Osteoblast (primary cell): ENCODE measurements at places on chromosomes 11 and 22. TPM values are rescaled to one million over a fixed set of nuclear protein-coding genes. Genes with fewer than 3 reads are reported as not detected.
A peak's percentile ranks its signal among the peaks of the same experiment; 100 is the strongest.

KCTD14 gene
- 0.29 and 0.36 TPM in 2 replicates for total RNA-seq

TP53AIP1 gene
- total RNA-seq, result under 0.01 TPM in 1 of 2 replicates, not detected in the other

GRCh38 chr11:69707176-69707575, 3.4 kb upstream of the FGF19 start:
- no peaks in the 10 kb centered on the region for H3K4me1 ChIP-seq
- H3K27ac ChIP-seq, result no peak overlapping the region
- no peak overlapping the region for H3K4me3 ChIP-seq
- no peak for DNase-seq
- peaks cover 64% of the 10 kb centered on the region for H3K27me3 ChIP-seq
- H3K36me3 ChIP-seq, result no peaks in the 10 kb centered on the region

ZNF280B gene
- 1.1 and 1.5 TPM in 2 replicates for total RNA-seq

DNA sequence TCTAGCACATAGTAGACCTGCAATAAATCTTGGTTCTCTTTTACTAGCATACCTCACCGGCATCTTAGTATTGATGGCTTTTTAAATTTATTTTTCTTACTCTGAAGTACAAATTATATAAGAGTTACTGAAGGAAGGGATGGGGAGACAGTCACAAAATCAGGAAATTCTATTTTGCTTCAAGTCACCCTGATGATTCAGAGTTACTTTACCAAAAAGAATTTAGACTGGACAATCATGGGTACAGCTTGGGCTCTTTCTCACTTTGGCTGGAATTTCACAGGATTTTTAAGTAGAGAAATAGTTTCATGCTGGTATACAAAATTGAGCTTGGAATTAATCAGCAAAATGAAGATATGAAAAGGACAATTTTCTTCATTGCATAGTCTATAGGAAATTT, 919.2 kb downstream of the METTL15 start:
- no peak for DNase-seq
- no peaks in the 10 kb centered on the region for H3K27me3 ChIP-seq
- peaks cover 7% of the 10 kb centered on the region for H3K4me1 ChIP-seq
- no peaks in the 10 kb centered on the region for H3K36me3 ChIP-seq
- no peak overlapping the region for H3K27ac ChIP-seq
- no peak overlapping the region for H3K4me3 ChIP-seq

DNA sequence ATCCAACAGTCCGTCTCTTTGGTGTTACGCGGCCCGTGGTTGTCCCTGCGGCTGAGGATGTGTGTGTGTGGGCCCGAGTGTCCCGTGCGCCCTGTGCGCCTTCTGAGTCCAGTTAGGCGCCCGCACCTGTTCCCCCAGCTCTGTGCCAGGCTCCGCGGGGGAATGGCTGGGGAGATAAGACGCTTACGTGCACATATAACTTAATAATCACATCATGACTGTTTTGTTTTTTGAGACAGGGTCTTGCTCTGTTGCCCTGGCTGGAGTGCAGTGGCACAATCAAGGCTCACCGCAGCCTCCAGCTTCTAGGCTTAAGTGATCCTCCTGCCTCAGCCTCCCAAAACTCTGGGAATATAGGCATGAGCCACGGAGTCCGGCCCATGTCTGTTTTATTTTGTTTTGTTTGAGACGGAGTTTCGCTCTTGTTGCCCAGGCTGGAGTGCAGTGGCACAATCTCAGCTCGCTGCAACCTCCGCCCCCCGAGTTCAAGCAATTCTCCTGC, 817 bp downstream of the ARL2 start:
- H3K27me3 ChIP-seq, result no peaks in the 10 kb centered on the region
- peaks cover 12% of the 10 kb centered on the region for H3K4me1 ChIP-seq
- H3K4me3 ChIP-seq, result peak overlapping the region; percentile 96
- H3K36me3 ChIP-seq, result peaks cover 17% of the 10 kb centered on the region
- peak; percentile 89 for DNase-seq

CHADL gene
- 1.1 and 1.2 TPM in 2 replicates for total RNA-seq

- no peaks in the 10 kb centered on the region for H3K27me3 ChIP-seq
- H3K4me1 ChIP-seq, result peaks cover 13% of the 10 kb centered on the region
- no peak for DNase-seq
These were observed 135.6 kb downstream of the NAV2 start for GRCh38 chr11:19848219-19848618.
